ENCODE measurements at places on chromosomes 6 and 20.

DNA sequence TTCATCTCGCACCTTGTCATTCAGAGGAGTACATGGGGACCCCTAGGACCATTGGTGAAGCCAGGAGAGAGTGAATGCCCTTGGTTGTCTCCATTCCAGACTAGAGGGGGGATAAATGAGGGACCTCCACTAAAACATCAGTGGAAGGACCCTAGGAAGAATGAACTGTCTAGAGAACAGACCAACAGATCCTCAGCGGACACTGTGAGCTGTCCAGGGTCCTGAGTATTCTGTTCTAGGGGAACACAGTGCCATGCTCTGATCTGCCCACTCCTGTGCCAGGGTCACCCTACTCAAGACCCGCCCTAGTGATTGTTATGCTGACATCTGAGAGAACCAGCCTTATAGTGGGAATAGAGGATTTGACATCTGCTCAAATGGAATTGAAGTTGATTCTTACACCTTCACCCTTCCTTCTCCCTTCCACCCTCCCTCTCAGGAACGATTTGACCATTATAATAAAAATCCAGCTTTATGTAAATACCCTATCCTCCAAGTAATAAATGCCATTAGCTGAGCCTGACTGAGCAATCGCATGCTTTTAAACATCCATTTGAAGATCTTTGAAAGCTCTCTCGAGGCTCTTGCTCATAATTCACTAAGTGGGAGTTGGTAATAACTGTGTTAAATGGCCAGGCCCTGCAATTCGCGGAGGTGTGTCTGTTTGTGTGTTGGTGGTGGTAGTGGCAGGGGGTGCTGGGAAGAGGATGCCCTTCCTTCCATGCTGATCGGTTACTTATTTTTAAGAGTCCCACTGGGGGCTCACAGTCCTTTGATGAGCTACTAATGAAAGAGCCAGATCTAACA lies 43.6 kb upstream of the SLC32A1 start:
- DNase-seq = no peak

GRCh38 chr6:24831771-24832716 lies 33.3 kb upstream of the ARMH2 start:
- DNase-seq = no peak

- DNase-seq = no peak
Measured at GRCh38 chr20:6802227-6802626, 34.7 kb downstream of the BMP2 start.

DNA sequence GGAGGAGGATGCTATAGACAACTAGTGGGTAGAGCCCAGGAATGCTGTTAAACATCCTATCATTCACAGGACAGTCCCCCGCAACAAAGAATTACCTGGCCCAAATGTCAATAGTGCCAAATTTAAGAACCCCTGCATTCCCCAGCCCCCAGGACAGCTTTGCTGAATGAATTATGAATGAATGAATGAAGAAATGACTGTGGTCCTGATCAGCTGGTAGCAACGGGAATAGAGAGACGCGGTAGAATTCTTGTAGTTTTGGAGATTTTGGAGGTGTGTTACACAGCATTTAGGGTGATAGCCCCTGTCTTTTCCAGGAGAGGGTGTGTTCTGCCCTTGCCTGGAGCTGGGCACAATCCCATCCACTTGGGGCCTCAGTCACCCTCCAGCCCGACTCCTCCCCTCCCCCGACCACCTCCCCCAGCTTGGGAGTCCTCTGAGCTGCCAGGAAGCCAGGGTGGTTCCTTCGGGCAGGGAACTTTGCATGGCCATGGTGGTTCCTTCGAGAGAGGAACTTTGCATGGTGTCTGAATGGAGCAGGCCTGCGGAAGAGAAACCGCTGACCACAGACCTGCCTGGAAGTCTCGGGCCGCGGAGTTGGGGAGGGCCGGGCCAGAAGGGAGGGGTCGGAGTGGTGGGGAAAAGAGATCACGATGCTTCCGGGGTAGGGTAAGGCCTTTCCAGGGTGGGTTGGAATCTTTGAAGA lies 1.0 kb upstream of the HCK start:
- no peak for DNase-seq

DNA sequence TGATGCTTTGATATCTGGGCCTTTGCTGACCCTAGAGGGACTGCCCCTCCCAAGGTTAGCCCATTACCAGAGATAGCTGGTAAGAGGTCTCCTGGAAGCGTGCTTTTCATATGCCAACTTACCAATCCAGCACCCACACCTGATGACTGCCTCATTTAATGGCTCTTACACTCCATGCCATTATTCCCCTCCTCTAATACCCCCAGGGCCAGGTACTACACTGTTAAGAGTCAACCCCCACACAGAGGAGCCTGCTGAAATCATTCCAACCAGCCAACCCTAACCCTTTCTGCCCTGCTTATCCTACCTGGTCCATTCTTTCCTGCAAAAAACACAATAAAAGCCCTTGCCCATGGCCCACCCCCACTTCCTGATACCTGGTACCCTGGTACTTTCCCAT lies 736.8 kb upstream of the SLC35B3 start:
- no peak for DNase-seq

GRCh38 chr6:36999061-36999750 lies 6.2 kb upstream of the FGD2 start:
- no peak for DNase-seq

DNA sequence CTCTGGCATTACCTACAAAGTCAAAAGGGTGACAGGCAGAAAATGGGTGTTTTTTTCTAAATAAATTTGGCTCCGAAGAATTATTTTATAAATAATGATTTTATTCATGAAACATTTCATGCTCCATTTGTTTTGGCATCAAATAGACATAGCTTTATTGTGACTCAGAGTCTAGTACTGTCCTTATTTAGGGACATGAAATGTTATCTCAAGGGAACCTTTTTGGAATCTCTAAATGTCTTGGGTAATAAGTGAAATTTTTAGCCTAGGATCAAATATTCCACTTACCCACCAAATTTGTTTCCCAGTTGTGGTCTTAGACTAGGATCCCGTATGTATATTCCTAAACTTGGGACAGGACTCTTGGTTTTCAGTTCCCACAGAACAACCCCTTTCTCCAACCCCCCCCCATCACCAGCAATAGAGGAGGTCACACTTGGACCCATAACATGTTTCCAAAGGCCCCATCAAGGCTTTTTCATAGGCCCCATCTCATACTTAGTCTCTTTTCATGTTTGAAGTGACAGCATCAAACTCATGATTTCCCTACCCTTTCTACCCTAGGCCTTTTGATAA lies 81.8 kb downstream of the JAG1 start:
- no peak for DNase-seq

DNA sequence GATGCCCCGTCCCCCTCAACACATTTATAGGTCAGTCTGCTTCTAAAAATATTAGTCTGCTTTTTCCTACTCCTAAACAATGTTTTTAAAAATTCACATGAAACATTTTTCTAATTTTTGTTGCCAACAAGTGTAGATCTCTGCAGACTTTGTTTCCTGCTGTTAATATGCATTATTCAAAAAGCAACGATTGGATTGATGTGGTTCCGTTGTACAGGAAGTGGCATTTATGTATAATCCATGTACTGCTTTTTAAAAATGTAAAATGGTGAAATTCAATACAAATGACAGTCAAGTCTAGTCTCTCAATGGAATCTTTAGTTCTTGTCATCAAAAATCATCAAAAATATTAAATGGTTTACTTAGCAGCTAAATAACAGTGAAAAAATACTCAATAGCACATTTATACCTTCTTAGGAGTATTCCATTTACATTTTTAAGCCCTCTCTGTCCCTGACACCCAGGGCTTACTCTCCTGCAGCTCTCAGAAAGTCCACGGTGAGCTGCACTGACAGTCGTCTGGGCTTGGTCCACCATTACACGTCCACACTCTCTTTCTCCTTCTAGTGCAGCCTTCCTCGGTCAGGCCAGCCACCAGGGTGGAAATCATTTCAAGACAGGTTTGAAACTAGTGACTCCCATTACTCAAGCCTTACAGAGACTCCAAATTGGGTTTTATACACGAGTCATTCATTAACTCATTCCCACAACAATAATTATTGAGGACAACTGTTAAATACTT lies 211.5 kb downstream of the TMEM200A start:
- DNase-seq = no peak

- no peak for DNase-seq
Measured at GRCh38 chr6:25346064-25346463, 66.9 kb downstream of the CARMIL1 start.

GRCh38 chr6:67887419-67887746 lies 747.7 kb upstream of the ADGRB3 start:
- DNase-seq = no peak

DNA sequence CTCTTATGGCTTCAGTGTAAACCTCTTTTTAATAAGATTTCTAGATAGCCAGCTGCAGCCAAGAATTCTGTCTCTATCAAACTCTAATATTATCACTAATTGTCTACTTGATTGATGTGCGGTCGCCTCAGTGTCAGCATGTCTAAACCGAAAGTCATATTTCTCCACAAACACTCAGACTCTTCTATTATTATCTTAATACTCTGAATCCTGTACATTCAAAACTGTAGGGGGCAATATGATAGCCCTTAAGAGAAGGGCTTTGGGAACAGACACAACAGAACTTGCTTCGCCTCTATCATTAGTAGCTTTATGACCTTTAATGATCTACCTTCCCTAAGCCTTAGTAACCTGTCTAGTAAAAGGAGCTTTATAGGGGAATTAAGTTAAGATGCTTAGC lies 379.7 kb upstream of the PTCHD4 start:
- no peak for DNase-seq

DNA sequence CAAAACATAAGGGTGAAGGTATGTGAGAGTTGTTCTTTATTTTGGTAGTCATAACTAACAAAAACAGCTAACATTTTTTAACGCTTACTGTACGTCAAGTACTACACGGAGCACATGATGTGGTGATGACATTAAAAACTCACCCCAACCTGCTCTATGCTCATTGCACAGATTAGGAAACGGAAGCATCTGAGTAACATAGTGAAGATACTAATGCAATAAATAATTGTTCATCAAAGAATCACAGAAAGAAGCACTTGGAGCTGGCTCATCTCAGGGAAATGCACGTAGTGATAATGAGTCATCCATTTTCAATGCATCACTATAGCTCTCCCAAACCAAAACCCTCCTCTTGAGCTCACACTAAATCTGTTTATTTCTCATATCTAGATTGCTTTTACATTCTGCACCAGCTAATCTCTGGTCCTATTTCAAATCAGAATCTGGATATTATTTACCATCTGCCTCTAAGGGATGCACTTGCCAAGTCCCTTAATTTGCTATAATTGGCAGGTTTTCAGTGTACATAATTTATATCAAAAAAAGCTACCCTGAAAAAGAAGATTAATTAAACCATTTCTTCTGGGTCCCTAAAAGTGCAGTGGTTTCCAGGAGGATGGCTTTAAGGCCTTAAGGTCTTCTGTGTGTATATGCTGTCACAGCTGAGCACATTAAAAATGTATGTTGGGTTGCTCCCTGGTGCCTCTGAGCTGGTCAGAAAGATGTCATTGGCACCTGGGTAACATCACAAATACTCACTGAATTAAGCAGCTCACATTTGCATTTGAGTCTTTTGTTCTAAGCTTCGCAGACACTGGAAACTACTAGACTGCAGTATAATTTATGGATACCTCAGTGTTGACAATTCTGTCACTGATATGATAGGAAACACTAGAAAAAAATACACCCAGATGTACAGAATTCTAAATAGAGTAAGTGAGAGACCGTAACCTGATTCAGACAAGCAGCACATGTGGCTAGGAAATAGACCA lies 677.4 kb upstream of the CITED2 start:
- DNase-seq = no peak

GRCh38 chr6:79421001-79421411 lies 116.2 kb downstream of the LCA5 start:
- no peak for DNase-seq

GRCh38 chr20:56018194-56018593 lies 12.9 kb upstream of the CBLN4 start:
- no peak for DNase-seq

- no peak for DNase-seq
Measured at GRCh38 chr6:56023829-56024228, 148.4 kb upstream of the BMP5 start.

- no peak for DNase-seq
Measured at GRCh38 chr20:25399037-25399430, 8.4 kb upstream of the ABHD12 start.

GRCh38 chr6:134903448-134903847 lies 46.5 kb downstream of the ALDH8A1 start:
- no peak for DNase-seq

DNA sequence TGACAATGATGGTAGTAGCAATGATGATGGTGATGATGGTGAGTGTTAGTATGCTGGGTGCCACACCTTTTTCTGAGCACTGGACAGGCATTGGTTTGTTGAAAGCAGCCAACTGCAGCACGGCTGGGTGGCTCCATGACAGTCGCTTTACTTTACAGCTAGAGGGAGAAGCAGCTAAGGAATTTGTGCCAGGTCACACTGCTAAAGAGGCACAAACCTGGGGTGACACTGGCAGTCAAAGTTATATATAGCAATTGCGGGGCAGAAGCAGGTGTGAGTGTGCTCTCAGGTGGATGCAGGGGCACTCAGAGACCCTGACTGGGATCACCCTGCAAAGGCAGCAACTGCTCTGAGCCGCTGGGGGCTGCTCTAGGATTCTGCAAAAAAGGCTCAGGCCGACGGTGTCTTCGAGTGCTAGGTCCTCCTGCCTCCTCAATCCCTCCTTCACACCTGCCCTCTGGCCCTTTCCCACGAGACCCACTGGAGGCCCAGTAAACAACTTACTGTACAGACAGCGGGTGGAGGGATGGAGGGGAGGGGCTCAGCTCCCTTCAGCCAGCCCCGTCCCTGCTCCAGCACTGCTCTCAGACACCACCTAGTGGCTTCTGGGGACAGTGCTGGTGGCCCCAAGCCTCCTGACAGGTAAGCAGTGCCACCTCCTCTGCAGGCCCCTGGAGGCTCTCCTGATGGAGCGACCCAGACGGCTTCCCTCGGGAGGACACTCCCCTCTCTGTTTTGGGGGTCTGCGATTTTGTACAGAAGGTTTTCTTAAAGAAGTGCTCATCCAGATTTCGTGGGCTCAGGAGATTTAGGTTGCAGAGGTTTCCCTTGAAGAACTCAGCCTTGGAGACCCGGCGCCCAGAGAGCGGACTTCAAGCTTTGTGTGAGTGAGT lies 4.4 kb upstream of the RPS21 start:
- DNase-seq = peak; percentile 69

GRCh38 chr6:18495236-18495635 lies 108.1 kb downstream of the RNF144B start:
- no peak for DNase-seq

- DNase-seq = no peak
Measured at GRCh38 chr6:49519660-49520059, 19.9 kb downstream of the GLYATL3 start.

DNA sequence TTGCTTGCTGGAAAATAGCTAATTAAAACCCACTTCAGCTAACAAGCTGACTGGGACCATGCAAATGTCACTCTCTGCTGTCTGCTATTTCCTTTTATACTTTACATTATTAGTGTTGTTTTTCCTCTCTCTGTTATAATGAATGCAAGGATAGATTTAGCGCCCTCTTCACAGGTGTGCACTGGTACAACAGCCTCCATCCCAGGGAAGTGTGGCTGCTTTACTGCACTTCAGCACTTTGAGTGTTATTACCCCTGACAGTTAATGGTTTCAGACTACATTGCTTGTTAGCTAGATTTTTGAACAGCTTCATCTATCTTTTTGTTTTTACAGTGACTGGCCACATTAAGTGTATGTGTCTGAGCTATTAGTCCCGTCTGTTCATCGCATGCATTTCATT lies 405.7 kb downstream of the RNF144B start:
- no peak for DNase-seq
